ENCODE measurements at places on chromosomes 7 and 10. TPM values are rescaled to one million over a fixed set of nuclear protein-coding genes. Genes with fewer than 3 reads are reported as not detected.

TUBAL3 gene
- 0.66 TPM for total RNA-seq

MYL10 gene
- total RNA-seq, result not detected

TLX1 gene
- total RNA-seq, result not detected

CDC14C gene
- total RNA-seq, result not detected

ELOVL3 gene
- 0.40 TPM for total RNA-seq

CALCR gene
- total RNA-seq, result 0.39 TPM

AEBP1 gene
- 102 TPM for total RNA-seq

SYT15B gene
- 2.7 TPM for total RNA-seq

SEMA3E gene
- total RNA-seq, result 11.8 TPM

CUZD1 gene
- 0.88 TPM for total RNA-seq

AS3MT gene
- 7.8 TPM for total RNA-seq

NEURL1 gene
- 7.3 TPM for total RNA-seq

GTF2IRD1 gene
- total RNA-seq, result 11.7 TPM

NRG3 gene
- 24.5 TPM for total RNA-seq

PLAU gene
- 5.3 TPM for total RNA-seq

OR9A2 gene
- total RNA-seq, result 0.28 TPM

PIP gene
- not detected for total RNA-seq
